ENCODE measurements at places on chromosomes 3 and 15. TPM values are rescaled to one million over a fixed set of nuclear protein-coding genes. Genes with fewer than 3 reads are reported as not detected.

Gene CPN2
- total RNA-seq, result not detected

Gene CFAP91
- 0.94 TPM for total RNA-seq

Gene NCEH1
- total RNA-seq, result 6.8 TPM

Gene GOLGA6L10
- total RNA-seq, result 4.2 TPM

Gene PDHB
- 51.2 TPM for total RNA-seq

Gene FMN1
- total RNA-seq, result 0.08 TPM

Gene TRH
- total RNA-seq, result not detected

Gene SH3GL3
- total RNA-seq, result not detected

Gene CRABP1
- total RNA-seq, result not detected

Gene ZBED2
- total RNA-seq, result 1.9 TPM

Gene CCR2
- 52.5 TPM for total RNA-seq

Gene OXNAD1
- 77.1 TPM for total RNA-seq

Gene CCR3
- 1.3 TPM for total RNA-seq

Gene RTP1
- total RNA-seq, result not detected

Gene LINGO1
- not detected for total RNA-seq

Gene GABRA5
- total RNA-seq, result not detected

Gene RPL14
- 2,251 TPM for total RNA-seq

Gene SLC12A1
- total RNA-seq, result not detected

Gene COLQ
- 4.1 TPM for total RNA-seq

Gene PRR20G
- total RNA-seq, result not detected

Gene CSPG4
- not detected for total RNA-seq

Gene ZNF619
- 11.3 TPM for total RNA-seq

Gene SMCO1
- total RNA-seq, result not detected

Gene GRK7
- not detected for total RNA-seq

Gene ALAS1
- total RNA-seq, result 50.1 TPM

Gene PSTPIP1
- 241 TPM for total RNA-seq

Gene TMCO5A
- not detected for total RNA-seq

Gene WDR82
- total RNA-seq, result 140 TPM

Gene PPP1R14D
- total RNA-seq, result not detected

Gene CD200R1
- 11.4 TPM for total RNA-seq

Gene RARB
- not detected for total RNA-seq

Gene EPHB3
- total RNA-seq, result not detected

Gene LRRC34
- total RNA-seq, result 6.9 TPM

Gene NTRK3
- not detected for total RNA-seq

Gene TM6SF1
- 16.3 TPM for total RNA-seq

Gene CNTN6
- total RNA-seq, result not detected

Gene CCR9
- total RNA-seq, result 19.4 TPM

Gene GRIP2
- total RNA-seq, result not detected

Gene CNTN3
- not detected for total RNA-seq

Gene AADACL2
- total RNA-seq, result not detected

Gene PLA2G4D
- not detected for total RNA-seq

Gene CCR4
- total RNA-seq, result 20.7 TPM

Gene ARPP21
- not detected for total RNA-seq

Gene SLC15A2
- total RNA-seq, result 1.8 TPM

Gene ARL6
- total RNA-seq, result 4.9 TPM

Gene OR4F15
- total RNA-seq, result not detected

Gene PIGZ
- 1.4 TPM for total RNA-seq

Gene GOLGA8S
- total RNA-seq, result 1.2 TPM

Gene RPP25
- 3.5 TPM for total RNA-seq

Gene PARP15
- total RNA-seq, result 52.8 TPM

Gene DHX30
- total RNA-seq, result 78.1 TPM

All from activated naive CD8-positive, alpha-beta T cell treated with anti-CD3 and anti-CD28 coated beads, Interleukin-2, amount 10 ng/mL, durations not matched to agents 7 days and 5 days (primary cell).